ENCODE measurements at places on chromosomes 2 and 18. TPM values are rescaled to one million over a fixed set of nuclear protein-coding genes. Genes with fewer than 3 reads are reported as not detected.
A peak's percentile ranks its signal among the peaks of the same experiment; 100 is the strongest.

GRCh38 chr2:101517758-101518271, 42.9 kb upstream of the RFX8 start:
- no peak for DNase-seq

The CNGA3 gene
- 0.09 TPM for total RNA-seq

DNA sequence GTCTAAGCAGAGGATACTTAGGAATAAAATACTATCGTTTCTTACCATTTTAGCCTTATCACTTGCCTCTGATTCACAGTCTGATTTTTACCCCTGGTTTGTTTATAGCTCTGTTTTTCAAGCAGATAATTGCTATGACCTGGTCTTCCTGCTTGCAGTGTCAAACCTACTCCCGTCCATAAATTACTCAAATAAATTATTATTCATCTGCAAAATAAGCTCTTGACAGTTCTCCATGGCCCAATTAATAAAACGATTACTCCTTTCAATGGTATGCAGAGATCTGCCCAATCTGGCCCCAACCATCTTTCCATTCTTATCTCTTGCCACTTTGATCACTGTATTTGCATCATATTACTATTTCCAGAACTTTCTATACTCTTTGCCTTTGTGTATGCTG, 354.0 kb downstream of the CCDC85A start:
- no peak for DNase-seq

The SGO2 gene
- total RNA-seq = 0.42 TPM

DNA sequence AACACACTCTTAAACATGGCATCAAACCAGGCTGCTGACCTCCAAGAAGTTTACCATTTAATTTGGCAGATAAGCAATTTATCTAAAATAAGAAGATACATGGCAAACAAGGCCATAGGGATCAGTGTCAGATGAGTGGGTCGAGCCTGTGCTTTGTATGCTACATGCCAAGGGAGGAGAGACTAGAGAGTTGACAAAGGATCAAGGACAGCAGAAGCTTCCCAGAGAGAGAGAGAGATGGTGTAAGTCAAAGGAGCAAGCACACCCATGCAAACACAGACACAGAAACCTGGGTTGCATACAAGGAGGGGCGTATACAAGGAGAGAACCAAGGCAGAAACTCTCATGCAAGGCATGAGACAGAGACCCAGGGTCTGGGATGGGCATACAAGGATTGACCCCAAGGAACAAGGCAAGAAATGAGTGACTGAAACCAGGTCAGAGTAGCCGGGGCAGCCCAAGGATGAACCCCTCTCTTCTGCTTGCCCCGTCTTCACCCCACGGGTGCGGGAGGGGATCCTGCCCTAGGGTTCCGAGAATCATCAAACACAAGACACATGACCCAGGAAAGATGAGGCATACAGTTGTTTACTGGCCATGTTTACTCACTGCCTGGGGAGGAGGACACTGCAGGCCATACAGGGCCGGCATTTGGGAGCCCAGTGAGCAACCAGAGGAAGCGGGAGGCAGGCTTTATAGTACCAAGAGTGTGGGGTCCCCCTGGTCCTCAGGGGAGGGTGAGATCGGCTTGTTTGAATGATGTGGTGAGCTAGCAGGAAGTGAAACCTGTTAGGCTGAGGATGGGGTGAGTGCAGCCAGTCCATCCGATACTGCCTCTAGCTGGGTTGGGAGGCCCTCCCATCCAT, 529.2 kb upstream of the ID2 start:
- DNase-seq = no peak

The KCNG2 gene
- 0.12 TPM for total RNA-seq

The LIMS3 gene
- 1.9 TPM for total RNA-seq

DNA sequence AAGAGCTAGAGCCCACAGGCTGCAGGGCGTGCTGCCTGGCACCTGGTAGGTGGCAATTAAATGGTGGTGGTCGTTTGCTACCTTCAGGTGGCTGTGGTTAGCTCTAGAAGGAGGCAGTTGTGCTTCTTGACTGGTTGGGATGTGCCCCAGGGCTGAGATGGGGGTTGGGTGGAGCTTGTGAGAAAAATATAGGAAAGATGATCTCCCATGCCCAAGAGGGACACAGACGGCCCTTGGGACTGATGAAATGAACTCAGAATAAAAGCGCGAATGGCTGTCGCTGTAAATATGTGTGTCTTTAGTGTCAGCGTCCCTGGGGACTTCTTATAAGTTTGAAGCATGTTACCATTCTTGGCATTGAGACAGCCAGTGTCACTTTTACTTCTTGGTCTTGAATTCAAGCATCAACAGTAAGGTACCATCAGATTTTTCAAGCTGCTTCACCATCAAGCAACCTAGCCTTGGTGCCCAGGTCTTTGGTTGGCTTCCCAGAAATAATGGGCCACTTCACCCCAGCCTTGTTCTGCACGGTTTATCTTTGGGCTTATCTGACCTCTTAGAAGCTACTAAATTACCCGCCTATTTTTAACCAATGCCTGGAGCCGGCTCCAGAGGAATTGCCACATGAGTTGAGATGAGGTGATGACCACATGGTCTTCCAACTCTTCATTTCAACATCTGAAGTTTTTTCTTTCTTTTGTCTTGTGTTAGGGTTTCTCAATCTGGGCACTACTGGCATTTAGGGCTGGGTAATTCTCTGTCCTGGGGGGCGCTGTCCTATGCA, 11.9 kb downstream of the LRRFIP1 start:
- DNase-seq = no peak

GRCh38 chr2:12127638-12128037, 381.2 kb downstream of the LPIN1 start:
- no peak for DNase-seq

GRCh38 chr18:58552896-58553295, 76.0 kb downstream of the ALPK2 start:
- DNase-seq = no peak

The MOGAT1 gene
- total RNA-seq = 0.35 TPM

DNA sequence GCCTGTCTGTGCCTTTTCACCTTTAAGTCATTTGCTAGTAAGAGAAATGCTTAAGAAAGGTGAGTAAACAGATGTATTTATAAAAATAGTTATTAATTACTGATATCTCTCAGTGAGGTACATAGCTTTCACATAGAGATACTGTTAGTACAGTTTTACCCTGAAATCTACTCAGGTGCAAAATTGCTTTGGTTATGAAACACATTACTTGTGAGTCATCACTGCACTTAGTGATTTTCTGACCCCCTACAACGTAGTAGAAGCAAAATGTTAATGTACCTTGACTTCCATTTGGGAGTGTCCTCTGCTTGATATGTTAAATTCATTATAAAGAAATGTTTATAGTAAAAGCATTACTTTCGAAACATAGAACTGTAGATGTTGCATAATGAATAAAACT, 6.5 kb downstream of the GLS start:
- DNase-seq = no peak

The ACVR2A gene
- total RNA-seq = 5.8 TPM

GRCh38 chr2:197675246-197675645, at the start of gene RFTN2:
RFTN2 (minus strand) TSS chr2:197675587; CDS start chr2:197675458, 129 bp downstream.
- no peak for DNase-seq

DNA sequence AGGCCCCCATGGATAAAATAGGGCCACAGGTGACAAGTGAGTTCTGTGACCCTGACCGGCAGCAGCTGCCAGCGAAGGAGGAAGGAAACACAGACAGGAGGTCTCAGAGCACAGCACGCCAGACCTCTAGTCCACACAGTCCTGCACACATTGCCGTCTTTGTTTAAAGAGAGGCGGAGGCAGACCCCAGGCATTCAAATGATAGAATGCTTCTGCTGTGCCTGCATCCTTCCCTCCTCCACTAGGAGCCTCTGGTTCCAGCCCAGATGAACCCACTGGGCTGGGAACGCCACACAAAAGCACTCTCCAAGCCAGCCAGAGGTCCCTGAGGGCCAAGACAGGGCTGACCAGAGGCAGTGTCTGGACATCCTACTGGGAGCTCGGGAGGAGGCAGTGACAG, 118.7 kb downstream of the KLHL29 start:
- no peak for DNase-seq

DNA sequence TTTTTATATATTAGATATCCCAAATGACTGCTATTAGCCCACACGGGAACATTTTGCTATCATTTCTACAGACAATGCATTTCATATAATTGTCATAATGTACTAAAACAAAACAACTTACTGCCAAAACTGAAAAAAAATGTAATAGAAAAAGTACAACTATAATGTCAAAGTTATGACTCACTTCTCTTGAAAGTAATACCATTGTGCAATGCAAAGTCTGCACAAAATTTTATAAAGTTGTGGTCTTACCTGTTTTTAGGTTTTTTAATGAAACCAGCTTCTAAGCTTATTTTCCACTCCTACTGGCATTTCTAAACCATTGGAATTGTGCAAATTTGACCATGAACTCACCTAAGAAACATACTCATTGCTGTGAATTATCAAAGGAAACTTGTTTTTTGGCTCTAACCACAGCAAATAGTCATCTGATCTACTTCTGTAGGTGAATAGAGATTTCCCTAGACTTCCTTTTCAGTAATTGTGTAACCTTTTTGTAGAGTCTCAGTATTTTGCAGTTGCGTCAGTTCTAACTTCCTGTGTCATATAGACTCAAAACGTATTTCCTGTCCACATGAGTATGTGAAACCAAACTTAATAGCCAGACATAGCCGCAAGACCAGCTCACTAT, 31.9 kb upstream of the TFPI start:
- no peak for DNase-seq

GRCh38 chr2:9244985-9245544, 38.5 kb downstream of the ASAP2 start:
- DNase-seq = no peak

DNA sequence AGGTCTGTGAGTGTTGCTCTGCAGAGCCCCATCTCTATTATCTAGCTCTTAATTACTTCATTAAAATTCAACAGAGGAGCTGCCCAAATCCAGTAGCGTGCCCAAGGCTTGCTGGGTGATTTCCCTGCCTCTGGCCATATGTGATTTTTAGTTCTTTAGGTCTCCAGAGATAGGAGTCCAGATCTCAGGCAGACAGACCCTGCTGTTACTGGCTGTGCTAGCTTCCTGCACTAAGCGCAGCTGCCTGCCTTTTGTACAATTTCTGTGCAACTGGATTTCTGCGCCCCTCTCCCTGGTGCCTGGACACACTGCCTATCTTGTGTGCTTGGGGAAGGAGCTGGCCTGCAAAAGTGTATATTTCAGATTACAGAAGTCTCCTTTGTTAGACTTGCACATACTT, 136.5 kb downstream of the TDRD15 start:
- DNase-seq = no peak

DNA sequence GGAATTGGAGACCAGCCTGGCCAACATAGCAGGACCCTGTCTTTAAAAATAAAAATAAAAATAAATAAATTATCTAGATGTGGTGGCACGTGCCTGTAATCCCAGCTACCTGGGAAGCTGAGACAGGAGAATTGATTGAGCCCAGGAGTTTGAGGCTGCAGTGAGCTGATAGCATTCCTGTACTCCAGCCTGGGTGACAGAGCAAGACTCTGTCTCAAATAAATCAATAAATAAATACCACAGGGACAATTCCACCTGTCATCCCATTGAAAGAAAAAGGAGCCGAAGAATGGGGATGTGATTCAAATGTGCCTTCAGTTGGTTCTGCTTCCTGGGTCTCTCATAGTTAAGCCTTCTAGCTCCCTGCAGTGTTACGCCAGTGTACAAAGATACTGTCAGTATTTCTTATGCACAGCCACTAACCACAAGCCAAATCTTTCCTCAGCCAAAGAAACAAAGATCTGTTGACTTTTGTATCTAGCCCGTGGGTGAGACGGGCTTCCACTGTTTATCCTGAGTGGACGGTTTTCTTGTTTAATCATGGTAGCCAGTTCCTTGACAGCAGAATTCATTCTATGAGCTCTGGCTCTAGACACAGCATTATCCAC, 12.6 kb downstream of the LGALSL start:
- DNase-seq = no peak

The CCDC74B gene
- total RNA-seq = 0.51 TPM

The PRKAG3 gene
- total RNA-seq = not detected

GRCh38 chr2:239735131-239735828, 289.9 kb downstream of the NDUFA10 start:
- peak; percentile 43 for DNase-seq

DNA sequence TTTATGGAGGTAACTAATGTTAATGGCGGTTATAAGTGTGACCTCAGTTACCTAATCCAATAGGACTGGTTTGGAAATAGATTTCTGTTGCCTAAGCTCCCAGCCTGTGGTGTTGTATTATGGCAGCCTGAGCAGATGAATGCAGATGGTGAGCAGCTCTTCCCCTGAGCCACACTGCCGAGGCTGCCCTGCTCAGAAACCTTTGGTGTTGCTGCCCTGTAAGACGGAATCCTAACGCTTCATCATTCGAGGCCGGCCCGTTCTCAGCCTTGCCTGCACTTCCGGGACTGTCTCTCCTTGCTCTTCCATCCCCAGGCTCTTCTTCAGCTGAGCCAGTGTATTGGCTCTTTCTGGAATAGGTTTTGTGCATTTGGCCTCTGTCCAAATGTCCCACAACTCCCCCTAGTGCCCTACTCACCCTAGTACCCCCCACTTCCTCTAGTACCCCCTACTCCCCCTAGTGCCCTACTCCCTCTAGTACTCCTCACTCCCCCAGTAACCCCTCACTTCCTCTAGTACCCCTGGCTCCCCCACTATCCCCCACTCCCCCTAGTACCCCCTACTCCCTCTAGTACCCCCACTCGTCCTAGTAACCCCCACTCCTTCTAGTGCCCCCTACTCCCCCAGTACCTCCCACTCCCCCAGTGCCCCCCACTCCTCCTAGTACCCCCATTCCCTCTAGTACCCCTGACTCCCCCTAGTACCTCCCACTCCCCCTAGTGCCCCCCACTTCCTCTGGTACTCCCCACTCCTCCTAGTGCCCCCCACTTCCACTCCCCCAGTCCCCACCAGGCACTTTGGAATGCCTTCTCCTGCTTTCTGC, 106.0 kb upstream of the TAF1B start:
- no peak for DNase-seq

DNA sequence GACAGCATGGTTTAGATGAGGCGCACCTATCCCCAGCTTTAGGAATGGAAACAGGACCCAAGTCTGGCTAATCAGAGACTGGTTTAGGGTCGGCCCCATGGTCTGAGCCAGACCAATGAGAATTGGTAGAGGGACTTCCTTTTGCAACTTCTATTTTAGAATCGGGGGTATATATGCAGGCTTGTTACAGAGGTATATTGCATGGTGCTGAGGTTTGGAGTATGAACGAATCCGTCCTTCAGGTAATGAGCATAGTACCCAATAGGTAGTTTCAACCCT, 1.5 kb upstream of the BOLA3 start:
- DNase-seq = no peak

- no peak for DNase-seq
Measured at GRCh38 chr2:48774251-48774650, 18.7 kb upstream of the LHCGR start.

GRCh38 chr2:159744363-159744762, 32.1 kb downstream of the MARCHF7 start:
- DNase-seq = no peak

DNA sequence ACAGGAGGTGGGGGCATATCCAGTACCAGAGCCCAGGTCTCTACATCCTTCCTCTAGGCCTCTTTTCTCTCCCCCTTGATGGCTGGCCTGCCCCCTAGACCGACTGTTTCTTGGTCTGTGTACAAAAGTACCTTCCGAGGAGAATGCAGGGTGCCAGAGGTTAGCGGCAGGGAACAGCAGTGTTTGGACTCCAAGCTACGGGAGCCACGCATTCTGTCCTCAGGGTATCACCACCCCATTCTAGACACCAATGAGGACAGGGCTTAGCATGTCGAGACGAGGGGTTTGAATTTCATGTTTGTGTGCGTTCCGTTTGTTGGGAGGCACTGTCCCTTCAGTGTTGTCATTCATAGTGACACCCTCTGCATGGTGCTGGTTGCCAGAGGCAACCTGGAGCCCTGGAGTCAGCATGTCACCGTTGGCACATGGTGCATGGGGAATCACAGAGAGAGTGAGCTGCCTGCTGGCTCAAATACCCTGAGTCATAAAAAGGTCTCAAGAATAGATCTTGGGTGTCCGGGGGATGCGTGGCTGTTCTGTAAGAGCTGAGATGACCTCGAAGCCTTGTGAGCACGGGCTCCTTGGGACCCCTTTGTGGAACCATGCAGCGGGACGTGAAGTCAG, 57.2 kb upstream of the LDLRAD4 start:
- no peak for DNase-seq

Measured in pancreas (tissue), 10 donors.